ENCODE measurements at places on chromosomes 7 and 10.

GRCh38 chr10:71084818-71085126 lies 127.6 kb upstream of the UNC5B start:
- H3K27ac ChIP-seq: no peak overlapping the region
- no peak for DNase-seq
- H3K27me3 ChIP-seq: no peaks in the 10 kb centered on the region
- no peaks in the 10 kb centered on the region for H3K36me3 ChIP-seq

- H3K36me3 ChIP-seq: no peaks in the 10 kb centered on the region
- H3K4me3 ChIP-seq: no peak overlapping the region
- no peaks in the 10 kb centered on the region for H3K27me3 ChIP-seq
- no peak for DNase-seq
Observed at GRCh38 chr7:14324767-14325166, 335.3 kb upstream of the ETV1 start.

DNA sequence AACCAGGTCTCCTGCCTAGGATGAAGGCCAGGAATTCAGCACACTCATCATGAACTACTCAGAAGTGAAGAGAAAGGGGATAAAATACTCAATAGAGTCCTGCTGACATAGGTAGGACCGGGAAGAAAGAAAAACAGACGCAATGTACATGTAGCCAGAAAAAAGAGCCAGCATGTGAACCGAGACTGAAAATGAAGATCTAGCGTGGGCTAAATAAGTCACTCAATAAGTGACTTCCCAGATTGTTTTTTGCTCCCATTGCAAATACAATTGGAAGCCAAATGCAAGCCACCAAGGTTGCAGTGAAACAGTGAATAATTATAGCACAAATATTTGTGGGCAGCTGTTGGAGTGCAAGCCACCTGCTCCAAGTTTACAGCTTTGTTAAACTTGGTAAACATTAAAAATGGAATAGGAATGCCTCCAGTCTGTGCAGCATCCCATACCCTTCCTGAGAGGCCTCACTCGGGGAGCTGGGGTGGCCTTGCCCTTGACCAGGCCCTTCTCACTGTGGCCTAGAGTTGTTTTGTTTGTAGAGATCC lies 34.7 kb upstream of the HPS1 start:
- no peaks in the 10 kb centered on the region for H3K36me3 ChIP-seq
- no peaks in the 10 kb centered on the region for H3K27me3 ChIP-seq
- no peak overlapping the region for H3K4me3 ChIP-seq
- no peaks in the 10 kb centered on the region for H3K4me1 ChIP-seq
- no peak overlapping the region for H3K27ac ChIP-seq
- DNase-seq: no peak

- H3K36me3 ChIP-seq: no peaks in the 10 kb centered on the region
- no peaks in the 10 kb centered on the region for H3K27me3 ChIP-seq
- DNase-seq: no peak
- H3K4me3 ChIP-seq: no peak overlapping the region
- peaks cover 9% of the 10 kb centered on the region for H3K4me1 ChIP-seq
- H3K27ac ChIP-seq: no peak overlapping the region
Observed at GRCh38 chr7:6409944-6410693, 37.6 kb downstream of the DAGLB start.

All from adrenal gland (tissue), 19 donors.